ENCODE measurements at places on chromosomes 2 and 18.

DNA sequence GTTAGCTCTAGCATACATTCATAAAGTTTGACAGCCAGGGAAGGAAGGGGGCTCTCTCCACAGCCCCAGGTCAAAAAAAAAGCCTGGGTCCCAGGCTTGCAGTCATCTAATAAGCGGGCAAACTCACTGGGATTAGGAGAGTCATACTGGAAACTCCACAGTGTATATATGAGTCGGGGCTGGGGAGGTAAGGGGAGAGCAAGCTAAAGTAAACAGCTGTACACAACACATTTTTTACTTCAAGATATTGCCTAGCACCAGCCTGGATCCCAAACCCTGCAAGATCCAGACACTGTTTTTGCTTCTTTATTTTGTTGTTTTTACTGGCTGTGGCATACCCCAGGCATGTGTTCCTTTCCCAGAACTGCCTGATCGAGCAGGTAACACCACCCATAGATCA is 291.3 kb upstream of the TANK start:
- no peaks in the 10 kb centered on the region for H3K36me3 ChIP-seq
- peaks cover 5% of the 10 kb centered on the region for H3K4me1 ChIP-seq
- no peak overlapping the region for H3K4me3 ChIP-seq
- no peaks in the 10 kb centered on the region for H3K27me3 ChIP-seq

DNA sequence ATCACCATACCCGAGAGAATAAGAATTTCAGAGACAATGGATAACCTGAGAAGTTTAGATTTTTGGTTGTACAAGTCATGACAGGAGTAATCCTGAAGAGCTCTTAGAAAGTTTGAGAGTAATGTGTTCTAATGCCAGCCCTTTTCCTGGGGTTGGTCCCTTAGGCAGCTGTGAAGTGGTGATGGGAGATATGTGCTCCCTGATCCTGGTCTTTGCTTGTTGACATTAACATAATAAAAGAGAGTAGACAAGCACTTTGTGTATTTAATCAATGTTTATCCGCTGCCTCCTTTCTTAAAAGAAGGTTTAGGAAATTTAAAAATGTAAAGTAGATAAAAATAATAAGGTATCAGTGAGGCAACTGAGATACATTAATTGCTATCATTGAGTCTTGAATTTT is 13.8 kb upstream of the DSC3 start:
- no peaks in the 10 kb centered on the region for H3K27me3 ChIP-seq
- H3K4me1 ChIP-seq: no peaks in the 10 kb centered on the region
- H3K36me3 ChIP-seq: no peaks in the 10 kb centered on the region
- no peak overlapping the region for H3K4me3 ChIP-seq
- DNase-seq: no peak

DNA sequence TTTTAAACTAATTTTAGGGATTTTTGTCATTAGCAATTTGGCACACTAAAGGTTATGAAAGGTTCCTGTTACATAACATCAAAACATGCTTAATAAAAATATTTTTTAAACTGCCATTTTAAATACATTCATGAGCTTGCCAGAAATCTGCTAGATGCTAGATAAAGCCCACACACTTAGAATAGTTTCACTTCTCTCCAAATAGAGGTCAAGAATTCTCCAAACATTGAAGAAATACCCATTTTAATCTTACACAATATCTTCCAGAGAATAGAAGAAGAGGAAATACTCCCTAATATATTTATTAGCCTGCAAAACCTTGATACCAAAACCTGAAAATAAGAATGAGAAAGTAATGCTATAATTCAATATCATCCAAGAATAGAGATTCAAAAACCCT is 247.5 kb downstream of the PTH2R start:
- no peak for DNase-seq
- H3K4me3 ChIP-seq: no peak overlapping the region
- H3K27ac ChIP-seq: no peak overlapping the region
- no peaks in the 10 kb centered on the region for H3K4me1 ChIP-seq

DNA sequence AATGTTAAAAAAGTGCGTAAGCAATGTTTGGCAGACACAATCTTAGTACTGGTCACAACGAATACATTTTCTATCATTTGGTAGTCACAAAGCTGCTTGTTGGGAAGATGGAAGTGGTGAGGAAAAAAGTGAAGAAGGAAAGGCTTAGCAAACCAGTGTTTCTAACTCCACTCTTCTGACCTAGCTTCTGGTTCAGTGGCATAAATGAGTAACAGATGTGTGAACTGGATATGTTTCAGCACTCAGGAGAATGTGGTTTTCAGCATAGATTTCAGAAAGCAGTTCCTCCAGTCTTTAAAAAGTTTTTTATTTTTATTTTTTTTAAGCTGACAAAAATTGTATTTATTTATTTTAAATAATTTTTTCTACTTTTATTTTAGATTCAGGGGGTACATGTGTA is 357.1 kb downstream of the CPS1 start:
- no peaks in the 10 kb centered on the region for H3K36me3 ChIP-seq
- H3K27ac ChIP-seq: no peak overlapping the region
- no peaks in the 10 kb centered on the region for H3K4me1 ChIP-seq
- H3K4me3 ChIP-seq: no peak overlapping the region

Measured in IMR-90 (cell line).